Mesendoderm (in vitro differentiated cells): ENCODE measurements at places on chromosomes 7 and 10.
A peak's percentile ranks its signal among the peaks of the same experiment; 100 is the strongest.

DNA sequence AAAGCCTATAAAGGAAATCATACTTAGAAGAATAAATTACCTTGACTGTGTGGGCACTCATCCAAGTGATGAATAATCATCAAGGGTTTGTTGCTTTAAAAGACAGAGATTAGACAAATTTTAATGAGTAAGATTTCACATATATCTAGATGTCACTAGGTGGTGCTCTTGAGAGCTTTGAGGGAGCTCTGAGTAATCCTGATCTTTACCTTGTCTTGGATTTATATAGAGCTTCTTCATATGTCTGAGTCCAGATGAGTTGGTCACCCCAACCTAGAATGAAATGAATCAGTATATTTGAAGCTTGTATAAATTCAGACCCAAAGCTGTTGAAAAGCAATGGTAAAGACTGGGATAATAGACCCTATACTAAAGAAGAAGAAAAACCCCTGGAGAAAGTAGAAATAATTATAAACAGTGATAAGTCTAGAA is 3.7 kb downstream of the AGR2 start:
- peak; percentile 45 for DNase-seq

- DNase-seq = no peak
Measured at GRCh38 chr7:131034166-131034881, 293.4 kb upstream of the MKLN1 start.

GRCh38 chr10:123938890-123939289 is 47.3 kb upstream of the CPXM2 start:
- DNase-seq = no peak

GRCh38 chr10:33635967-33636515 is 301.6 kb upstream of the NRP1 start:
- DNase-seq = no peak

GRCh38 chr10:26937371-26937770 is 76.6 kb upstream of the ABI1 start:
- peak; percentile 42 for DNase-seq

- no peak for DNase-seq
Measured at GRCh38 chr10:120396228-120396627, 60.8 kb upstream of the PLPP4 start.

- no peak for DNase-seq
Measured at GRCh38 chr7:49333180-49333881, 409.0 kb downstream of the CDC14C start.

GRCh38 chr10:119784340-119785067 is 58.7 kb downstream of the INPP5F start:
- no peak for DNase-seq

DNA sequence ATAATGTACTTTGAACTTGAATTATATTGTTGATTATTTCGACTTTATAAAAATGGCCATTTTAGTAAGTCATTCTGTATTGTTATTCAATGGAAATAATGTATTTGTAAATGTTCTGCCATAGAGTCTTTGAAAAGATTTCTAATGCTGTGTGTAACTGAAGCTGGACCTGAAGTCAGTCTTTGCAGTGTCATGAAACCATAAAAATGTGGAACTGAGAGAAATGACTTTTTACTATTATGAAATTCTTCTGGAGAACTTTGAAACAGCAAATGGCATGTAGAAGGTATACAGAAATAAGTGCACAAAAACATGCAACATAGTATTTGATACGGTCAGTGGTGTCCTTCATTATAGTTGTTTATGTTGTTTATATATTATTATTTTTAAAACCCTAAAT is 59.7 kb upstream of the ADRA2A start:
- DNase-seq = no peak

DNA sequence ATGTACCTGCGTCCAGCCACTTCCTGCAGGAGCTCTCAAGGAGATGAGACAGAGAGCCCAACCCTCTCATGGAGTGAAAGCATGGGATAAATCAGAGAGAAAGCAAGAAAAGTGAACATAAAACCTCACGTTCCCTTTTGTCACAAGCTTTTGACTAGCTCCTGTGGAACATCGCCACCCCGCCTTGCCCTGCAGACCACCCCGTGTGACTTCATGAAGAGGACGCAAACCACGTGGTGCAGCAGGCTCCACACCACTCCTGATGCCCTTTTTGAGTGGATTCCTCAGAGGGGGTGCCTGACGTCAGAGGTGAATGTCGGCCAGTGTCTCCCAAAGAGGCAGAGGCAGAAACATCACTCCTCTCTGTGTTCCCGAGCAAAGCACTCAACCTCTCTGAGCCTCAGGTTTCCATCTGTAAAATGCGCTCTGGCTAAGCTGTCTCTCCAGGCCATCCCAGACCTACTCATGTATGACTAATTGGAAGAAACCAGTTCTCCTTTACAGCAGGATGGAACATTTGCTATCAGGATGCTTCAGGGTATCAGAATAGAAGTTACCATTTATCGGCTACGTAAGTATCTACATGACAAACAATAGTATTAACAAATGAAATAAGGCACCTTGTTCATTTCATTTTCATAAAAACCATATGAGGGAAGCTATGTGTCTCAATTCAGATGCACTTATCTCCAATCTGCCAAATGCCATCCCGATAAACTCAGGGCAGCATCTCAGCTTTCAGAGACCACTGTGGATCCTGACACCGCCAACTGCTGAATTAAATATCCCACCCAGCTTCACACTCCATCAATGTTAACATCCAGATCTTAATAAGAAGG is 5.3 kb downstream of the ZNF488 start:
- DNase-seq = no peak

- no peak for DNase-seq
Measured at GRCh38 chr7:75986147-75986781, 8.1 kb downstream of the TMEM120A start.

GRCh38 chr10:112221545-112221944 is 38.0 kb upstream of the GPAM start:
- no peak for DNase-seq

- DNase-seq = peak; percentile 46
Measured at GRCh38 chr7:130695840-130696239, 9.5 kb upstream of the TSGA13 start.

DNA sequence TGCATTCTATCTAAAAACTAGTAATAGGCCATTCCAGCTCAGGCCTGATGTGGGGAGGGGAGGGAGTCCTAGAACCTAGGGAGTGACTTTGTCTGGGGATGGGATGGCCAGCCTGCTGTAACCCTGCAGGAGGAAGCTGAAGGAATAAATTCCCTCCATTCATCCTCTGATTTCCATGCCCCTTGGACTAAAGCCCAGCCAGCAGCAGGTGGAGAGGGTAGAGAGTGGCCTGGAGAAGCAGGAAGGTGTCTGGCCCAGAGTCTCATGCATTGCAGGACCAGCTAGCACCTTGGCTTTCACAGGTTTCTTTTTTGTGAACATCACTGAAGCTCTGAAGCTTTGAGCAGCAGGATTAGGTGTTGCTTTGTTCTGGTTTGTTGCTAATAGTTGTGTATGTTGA is 32.8 kb upstream of the CDH23 start:
- DNase-seq = no peak

DNA sequence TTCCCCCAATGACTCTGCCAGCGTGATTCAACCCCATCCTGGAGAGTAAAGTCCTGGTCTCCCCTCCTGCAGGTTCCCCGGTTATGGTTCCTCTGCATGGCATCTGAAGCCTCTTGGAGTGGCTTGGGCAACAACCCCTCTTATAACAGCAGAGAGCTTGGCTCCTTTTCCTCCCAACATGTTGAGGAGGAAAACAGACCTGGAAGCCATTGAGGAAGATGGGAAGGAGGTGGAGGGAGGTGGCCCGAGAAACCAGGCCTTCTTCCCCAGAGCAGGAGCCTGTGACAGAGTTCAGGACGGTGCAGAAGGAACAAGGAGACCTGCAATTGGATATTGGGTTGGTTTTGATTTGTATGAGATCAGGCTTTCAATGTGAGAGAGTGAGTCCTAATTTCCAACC is 184.0 kb upstream of the ADCY1 start:
- no peak for DNase-seq

DNA sequence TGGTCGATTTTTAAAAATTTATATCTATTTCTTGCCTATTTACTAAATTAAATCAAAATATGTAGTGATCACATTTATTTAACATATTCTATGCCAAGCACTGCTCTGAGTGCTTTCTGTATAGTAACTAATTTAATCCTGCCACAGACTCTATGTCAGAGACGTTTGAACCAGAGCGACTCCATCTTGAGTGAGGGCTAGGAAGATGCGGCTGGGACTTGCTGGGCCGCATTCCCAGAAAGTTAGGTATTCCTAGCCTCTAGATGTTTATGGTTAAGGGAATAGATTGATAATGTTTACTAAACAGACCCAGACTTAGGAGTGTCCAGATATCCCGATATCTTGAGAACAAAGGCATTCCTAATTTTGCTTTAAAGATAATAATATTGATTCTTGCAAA is 3.2 kb upstream of the GSTO1 start:
- no peak for DNase-seq

DNA sequence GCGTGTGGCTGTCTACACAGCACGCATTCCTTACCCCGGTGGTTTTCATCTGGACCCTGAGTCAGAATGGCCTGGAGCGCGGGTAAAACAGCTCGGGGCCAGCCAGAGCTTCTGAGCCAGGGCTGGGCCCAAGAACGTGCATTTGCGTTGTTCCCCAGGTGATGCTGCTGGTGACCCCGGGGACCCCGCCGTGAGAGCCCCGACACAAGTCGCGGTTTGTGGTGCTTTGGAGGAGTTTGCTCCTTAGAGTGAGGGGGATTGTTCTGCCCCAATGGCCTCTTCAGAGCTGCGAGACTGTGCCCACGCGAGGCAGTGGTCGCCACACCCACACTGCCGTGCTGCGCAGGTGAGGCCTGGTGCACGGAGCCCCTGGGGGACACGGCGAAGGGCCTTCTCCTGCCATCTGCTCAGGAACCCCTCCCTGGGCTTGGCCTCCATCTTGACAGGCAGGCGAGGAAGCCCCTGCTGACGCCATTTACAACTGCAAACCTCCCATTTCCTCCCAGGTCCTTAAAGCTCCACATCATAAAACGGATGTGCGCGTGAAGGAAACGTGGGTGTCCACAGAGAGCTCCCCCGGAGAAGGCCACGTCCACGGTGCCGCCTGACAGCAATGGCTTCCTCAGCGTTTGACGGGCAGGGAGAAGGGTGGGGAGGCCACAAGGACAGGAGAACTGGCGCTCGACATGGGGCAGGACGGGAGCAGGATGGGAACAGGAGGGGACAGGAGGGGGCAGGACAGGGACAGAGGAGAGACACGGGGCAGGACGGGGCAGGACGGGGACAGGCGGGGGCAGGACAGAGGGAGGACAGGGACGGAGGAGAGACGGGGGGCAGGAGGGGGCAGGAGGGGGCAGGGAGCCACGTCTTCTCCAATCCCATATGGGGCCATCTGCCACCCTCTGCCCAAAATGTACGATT is 477.2 kb downstream of the DNAJB6 start:
- no peak for DNase-seq

DNA sequence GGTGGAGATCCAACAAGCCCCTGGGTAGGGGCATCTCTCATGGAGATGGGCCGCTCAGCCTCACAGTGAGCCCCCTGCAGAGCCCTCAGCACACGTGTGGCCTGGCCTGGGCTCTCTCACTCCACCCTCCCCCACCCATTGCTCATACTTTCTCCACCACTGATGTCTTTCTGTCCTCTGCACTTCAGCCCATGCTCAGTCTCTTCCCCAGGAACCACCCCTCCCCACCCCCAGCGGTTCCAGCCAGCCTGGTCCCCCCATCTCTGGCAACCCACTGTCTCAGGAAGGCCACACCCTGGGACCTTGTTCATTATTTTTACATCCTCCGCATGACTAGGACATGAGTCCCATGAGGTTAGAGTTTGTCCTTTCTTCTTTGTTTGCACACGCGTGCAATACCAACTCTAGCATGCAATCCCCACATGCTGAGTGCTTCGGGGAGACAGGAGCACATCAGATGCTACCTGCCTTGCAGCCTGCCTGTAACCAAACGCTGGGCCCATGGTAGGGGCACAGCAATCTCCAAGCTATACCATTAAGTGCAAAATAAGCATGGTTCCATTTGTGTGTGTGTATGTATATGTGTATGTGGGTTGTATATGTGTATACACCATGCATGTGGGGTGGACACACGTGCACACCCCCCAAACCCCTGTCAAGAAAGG is 408.4 kb upstream of the FOXK1 start:
- DNase-seq = no peak

DNA sequence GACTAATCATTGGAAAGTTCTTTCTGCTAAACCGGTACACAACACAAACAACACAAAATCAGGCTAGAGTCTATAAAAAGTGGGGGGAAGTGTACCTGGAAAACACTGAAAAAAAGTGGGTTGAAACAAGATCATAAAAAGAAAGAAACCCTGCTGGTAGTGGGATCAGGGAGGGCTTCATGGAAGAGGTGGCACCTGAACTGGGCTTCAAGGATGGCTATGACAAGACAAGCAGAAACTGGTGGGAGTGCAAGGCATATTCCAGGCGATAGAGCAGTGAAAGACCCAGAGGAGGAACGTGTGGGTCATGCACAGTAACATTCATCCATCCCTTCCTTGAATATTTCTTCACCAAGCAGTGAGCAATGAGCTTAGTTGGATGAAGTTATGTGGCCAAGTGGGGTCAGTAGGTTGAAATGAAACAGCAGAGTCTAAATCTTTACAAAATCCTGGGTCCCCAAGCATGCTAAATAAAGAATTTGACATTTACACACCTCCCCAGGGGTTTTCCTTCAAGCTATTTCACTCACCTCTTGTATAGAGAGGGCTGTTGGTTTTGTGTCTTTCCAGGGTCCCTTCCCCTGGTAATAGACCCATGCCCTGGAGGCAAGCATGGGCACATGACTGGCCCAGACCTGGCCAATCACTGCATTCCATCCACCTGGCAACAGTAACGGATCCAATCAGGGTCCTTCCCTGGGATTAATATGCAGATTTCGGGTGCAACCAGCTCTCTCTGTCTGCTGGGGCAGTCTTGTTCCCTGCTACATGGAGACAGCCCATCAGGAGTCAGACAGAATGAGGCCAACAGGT is 38.2 kb downstream of the SPOCK2 start:
- peak; percentile 61 for DNase-seq

DNA sequence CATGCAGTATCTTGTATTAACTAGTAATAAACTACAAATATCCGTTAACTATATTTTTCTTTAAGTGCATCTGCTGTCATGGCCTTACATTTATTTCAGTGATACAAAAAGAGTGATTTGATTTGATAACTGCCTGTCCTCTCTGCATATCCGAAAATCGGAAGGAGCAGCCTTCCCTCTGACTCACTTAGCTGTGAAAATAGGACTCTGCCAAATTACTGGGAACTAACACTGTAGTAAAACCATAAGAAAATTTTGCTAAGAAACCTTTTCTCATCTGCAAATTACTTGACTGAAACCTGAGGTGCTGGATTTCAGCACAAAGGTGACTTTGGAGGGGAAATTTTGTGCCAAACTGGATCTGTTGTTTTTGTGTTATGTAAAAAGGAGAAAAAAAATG is 176.6 kb upstream of the MKLN1 start:
- no peak for DNase-seq
